Stimulated activated CD8-positive, alpha-beta memory T cell treated with anti-CD3 and anti-CD28 coated beads, Interleukin-15, amount 100 ng/mL, for 4 hours (primary cell): ENCODE measurements at places on chromosomes 5 and 9.

DNA sequence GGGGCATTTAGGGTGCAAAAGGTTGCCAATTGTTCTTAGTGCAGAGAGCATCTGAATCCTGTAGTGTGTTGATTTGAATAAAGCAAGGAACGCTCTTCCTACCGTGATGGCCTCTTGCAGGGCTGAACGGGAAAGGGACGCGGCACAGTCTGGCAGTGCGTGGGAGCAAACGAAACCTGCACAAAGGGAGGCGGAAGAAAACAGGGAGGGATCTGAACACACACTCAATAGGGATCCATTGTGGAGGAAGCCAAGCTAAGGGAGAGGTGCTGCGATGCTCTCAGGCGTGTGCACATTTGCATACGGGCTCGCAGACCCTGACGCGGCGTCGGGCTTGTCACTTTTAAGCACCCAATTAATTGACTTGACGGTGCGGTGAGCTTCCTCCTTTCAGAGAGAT, 414.0 kb upstream of the IRX1 start:
- DNase-seq: no peak

DNA sequence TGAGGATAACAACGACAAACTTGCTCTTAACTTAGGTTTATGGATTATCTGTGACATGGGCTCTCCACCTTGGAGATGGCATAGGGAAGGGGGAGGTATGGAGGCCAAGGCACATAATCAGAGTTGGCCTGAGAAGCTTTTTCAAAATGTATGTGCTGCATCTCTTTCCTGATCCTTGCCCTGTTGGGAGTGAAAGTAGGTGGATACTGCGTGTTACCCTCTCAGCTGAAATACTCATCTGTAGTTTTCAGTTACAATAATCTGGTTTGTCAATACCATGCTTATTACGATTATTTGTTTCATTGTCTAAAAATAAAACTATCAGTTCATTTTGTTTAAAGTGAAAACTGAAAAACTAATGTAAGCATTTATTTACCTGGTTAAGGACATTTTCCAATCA, 86.7 kb downstream of the SLC44A1 start:
- DNase-seq: no peak

- no peak for DNase-seq
These were observed 15.1 kb upstream of the PHF19 start for GRCh38 chr9:120891884-120892747.

GRCh38 chr5:131541071-131541470, 94.0 kb downstream of the RAPGEF6 start:
- no peak for DNase-seq

DNA sequence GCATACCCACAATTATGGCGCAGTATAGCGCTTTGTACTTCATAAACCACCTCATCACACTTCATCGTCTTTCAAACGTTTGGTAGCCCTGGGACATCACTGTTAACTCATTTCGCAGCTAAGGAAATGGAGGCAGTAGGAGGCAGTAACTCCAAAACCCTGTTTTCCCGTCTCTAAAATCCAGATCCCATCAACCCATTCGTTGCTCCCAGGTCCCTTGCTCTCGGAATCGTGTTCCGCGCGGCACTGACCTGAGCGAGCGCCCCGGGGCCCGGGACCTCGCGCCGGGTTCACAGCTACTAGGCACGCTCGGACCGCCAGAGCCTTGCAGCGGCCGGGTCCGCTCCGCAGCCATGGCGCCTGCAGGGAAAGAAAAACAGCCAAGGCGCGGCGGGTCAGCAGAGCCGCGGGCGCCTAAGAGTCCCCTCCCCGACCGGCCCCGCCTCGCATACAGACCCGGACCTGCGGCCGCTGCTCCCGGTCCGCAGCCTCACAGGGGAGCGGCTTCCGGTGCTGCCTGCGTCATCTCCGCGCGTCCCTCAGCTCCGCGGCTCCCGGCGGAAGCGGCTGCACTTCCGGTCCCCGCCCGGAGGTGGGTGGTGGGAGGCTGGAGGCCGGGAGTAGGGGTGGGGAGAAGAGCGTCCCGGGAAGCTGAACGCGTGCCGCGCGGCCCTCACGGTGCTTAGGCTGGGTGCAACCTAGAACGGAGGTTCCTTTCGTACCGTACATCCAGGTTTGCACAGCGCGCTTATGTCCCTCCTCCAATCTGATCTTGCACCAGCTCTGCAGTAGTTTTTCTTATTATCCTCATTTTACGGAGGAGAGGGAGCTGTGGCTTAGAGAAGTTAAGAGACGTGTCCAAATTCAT, at the start of gene FBXW2:
Gene FBXW2 (minus strand): TSS at position 519 of the 868 bp plus-strand sequence. CDS start 5,158 bp downstream, outside the sequence.
- peak; percentile 75 for DNase-seq

DNA sequence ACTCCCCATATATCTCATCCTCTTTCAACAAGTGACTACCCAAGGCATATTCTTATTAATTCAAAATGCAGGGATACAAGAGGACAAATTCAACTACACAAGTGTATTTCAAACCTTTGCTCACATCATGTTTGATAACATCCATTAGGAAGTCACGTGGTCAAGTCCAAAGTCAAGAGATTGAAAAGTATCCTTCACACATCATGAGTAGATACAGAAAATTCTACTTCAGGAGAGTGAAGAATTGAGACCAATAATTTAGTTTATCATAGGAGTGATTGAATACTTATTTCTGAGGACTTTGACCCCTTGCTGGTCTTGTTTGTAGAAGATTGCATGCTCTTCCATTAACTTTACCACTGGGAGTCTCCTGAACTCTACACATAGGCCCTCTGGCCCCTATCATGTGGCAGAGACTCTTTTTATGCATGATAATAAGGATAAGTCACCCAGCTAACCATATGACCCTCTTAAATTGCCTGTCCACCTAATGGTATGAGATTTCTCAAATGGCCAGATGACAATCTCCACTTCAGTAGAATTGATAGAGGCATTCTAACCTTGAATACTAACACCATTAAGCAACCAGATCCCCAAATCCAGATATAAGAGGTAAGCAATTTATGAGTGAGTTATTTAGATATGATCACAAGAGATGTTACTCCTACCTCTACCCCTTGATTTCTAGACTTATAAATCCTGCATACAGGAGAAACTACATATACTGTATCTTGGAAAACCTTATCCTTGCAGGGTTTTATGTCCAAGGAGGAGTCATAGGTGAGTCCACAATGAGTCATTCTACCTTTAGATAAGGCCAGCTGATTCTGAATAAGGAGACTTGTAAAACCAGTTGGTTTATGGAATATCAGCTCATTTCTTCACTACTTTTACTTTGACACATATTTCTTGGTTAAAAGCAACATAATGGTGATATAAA, 26.6 kb upstream of the SLC46A2 start:
- no peak for DNase-seq

DNA sequence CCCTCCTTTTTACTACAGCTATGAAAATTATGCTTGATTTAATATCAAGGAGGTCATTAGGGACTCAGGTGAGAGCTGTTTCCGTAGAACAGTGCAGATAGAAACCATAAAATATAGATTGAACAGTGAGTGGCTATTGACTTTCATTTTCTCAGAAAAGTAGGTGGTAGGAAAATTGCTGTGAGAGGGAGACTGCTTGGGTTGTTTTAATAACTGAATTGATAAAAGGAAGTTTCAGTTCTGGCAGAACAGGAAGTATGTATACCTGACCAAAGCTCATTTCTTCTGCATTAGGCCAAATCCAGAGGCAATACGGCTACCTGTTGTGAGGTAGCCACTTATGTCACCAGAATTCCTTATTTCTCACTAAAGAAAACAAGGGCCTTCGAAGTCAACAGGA, 761.7 kb upstream of the ARRDC3 start:
- DNase-seq: no peak

DNA sequence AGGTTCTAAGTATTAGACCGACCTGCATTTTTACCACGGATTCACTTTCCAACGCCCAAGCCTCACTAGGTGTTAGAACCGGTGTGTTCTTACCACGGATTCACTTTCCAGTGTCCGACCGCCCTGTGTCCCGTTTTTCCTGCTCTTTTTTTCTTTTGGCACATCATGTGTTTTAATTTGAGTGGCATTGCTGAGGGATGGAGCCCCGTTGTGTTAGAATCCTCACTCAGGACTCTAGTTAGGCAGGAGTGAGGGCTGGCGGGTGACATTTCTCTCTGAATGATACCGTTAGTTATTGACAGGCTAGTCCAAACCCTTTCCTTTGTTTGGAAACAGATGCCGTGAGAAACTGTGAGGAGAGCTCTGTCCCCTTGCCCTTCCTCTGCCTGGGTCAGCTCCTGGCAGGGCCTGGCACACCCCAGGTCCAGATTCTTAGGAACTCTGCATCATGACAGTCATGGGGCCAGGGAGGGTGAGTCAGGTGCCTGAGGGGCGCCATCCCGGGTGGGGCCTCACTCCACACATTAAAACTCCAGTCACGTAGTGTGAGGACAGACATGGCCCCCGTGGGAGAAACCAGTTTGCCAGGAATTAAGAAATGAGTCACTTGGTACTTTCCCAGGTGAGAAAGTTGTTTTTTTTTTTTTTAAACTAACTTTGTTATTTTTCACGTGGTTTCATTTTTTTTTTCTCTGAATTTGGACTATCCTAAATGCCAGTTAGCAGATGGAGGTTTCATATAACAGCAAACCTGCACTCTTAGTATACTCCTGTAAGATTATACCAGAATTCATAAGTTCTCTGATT, 15.8 kb downstream of the EXOC3 start:
- peak; percentile 45 for DNase-seq

DNA sequence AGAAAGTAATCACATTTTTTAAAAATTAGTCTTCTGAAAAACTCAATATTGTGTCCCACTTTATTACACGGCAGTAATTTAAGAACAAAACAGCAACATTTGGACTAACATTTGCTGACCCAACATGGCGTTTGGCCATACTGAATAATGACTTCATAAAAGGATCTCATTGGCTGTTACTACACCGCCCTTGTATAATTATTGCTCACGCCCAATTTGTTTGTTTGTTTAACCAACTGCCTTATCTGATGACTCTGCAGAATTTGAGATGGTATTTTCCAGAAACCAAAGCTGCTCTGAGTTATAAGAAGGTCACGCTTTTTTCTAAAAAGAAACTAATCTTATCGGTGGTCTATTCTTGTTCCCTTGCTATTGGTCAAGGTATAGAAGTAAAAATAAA, 200.2 kb upstream of the TARS1 start:
- DNase-seq: no peak

DNA sequence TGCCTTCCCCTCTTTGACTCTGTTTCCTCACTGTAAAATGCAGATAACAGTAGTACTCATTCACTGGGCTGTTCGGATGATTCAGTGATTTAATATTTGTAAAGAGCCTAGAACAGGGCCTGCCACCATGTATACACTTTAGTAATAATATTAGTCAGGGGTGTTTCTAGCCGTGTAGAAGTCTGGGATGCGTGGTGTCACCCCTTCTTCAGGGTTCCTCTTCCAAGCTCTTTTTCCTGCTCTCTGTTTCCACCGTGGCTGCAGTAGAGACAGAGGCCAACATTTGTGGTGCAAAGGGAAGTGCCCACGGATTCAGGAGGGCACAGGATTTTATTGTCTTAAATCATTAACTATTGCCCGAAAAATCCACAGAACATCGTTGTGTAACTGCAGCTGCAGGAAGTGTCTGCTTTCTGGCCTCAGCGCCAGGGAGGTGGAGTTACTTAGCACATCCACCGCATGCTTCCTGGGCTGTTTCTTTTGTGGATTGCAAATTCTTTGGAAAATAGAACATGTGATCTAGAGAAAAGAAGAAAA, 61.7 kb downstream of the TRIO start:
- DNase-seq: no peak
